ENCODE measurements at places on chromosomes 2 and 18.

DNA sequence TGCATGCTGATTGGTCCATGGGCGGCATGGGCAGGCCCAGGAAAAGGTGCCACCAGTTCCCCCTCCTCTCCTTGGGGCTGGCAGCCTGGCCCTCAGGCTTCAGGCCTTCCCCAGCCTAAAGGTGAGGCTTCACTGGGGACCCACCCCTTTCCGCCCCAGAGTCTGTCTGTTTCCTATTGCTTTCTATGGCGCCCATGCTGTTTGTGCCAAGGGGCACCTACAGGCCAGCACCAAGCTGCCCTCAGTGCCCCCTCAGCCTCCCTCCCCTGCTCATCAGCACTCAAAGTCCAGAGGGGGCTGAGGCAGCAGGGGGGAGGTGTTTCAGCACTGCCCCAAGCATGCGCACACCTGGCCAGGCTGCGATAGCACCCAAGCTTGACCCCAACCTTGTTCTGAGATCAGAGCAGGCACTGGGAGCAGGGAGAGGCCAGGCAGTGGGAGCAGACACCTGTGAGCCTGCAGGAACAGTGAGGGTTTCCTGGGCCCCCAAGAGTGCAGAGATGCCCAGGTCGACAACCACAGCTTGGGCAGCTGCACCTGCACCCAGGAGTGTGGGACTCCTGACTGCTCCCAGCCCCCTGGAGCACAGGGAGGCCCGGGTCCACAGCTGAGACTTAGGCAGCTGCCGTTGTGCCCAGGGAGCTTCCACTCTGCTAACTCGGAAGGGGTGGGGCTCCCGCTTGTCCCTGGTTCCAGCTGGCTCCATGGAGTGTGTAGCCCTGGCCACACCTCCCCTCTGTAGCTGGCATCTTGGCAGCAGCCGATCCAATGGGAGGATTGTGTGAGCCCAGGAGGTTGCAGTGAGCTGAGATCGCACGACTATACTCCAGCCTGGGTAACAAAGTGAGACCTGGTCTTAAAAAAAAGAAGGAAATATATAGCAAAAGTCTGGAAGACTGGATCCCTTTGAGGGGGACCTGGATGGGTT, 69.1 kb downstream of the NCAPH start:
- no peak for DNase-seq

- DNase-seq: peak; percentile 64
Observed at GRCh38 chr2:6773007-6773693, 92.6 kb downstream of the CMPK2 start.

DNA sequence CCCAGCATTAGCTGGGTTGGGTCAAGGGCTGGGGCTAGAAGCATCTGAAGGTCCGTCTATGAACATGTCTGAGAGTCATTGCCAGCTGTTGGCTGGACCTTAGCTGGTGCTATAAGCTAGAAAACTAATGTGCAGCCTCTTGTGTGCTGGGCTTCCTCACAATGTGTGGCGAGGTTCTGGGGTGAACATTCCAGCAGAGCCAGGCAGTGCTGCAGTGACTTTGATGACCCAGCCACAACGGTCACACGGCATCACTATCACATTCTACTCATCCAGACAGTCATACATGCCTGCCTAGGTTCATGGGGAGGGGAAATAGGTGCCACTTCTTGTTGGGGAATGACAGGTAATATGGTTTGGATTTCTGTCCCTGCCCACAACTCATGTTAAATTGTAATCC, 260.5 kb downstream of the CYP26B1 start:
- no peak for DNase-seq

- no peak for DNase-seq
Observed at GRCh38 chr2:70826696-70827350, 6.4 kb upstream of the CLEC4F start.

- no peak for DNase-seq
Observed at GRCh38 chr2:150631236-150631821, 143.9 kb upstream of the RND3 start.

- DNase-seq: no peak
Observed at GRCh38 chr18:55116863-55117262, 157.6 kb upstream of the CCDC68 start.

GRCh38 chr2:19176172-19176852, 182.1 kb downstream of the OSR1 start:
- no peak for DNase-seq

All from GM12891 (cell line).